ENCODE measurements at places on chromosomes 12 and 14. TPM values are rescaled to one million over a fixed set of nuclear protein-coding genes. Genes with fewer than 3 reads are reported as not detected.

The CLEC1A gene
- total RNA-seq: not detected

The TAS2R14 gene
- total RNA-seq: 0.54 TPM

The SRGAP1 gene
- total RNA-seq: 4.4 TPM

The ADCY6 gene
- total RNA-seq: 17.5 TPM

The TAS2R19 gene
- 0.49 TPM for total RNA-seq

Measured in cardiac atrium fibroblast (primary cell).